ENCODE measurements at places on chromosomes 7 and 10.
A peak's percentile ranks its signal among the peaks of the same experiment; 100 is the strongest.

GRCh38 chr10:60384011-60384410 is 5.7 kb downstream of the ANK3 start:
- DNase-seq = no peak

DNA sequence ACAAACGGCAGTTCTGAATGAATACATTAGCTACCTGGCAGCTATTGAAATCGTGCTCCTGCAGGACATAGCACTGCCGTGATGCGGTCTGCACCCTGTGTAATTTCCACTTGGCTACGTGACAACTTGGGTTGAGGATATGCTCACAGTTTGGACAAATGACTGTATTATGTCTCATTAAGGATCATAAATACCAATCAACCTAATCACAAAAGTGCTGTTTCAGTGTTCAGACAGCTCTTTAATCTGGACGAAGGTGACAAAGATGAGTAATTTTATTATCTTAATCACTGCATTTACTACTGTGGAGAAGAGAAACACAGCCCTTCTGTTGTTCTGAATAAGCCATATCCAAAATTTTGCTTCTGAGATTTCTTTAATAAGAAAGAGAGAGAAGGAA is 210.8 kb upstream of the PFKP start:
- no peak for DNase-seq

DNA sequence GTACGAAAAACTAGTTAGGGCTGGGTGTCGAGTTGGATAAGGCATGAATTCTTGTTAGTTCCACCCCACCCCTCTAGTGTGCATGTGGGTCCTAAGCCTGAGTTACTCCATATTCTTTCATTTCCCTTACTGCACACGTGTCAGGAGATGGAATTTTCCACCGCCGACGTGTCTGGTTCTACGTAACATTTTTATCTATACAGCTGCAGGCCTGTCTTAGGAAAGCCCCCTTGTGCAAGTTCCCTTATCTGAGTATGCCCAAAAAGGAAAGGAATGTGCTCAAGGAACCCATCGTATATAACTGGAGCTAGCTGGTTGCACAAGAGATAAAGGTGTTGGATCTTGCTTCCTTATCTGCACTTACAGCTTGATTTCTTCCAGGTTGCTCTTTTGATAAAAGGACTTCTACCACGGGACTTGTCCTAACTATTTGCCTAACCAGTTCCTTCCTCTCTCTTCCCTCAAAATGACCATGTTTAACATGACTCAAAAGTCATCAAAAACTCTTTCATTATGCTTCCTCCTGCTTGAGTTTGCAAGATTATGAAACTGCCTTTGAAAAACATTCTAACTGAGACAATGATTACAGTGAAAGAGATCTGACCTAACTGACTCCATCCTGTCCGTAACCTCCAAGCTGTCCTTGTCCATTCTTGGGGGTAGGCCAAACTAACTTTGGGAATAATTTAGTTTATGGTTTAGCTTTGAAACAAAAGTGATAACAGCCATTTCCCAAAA is 181.4 kb downstream of the AKR1D1 start:
- no peak for DNase-seq

DNA sequence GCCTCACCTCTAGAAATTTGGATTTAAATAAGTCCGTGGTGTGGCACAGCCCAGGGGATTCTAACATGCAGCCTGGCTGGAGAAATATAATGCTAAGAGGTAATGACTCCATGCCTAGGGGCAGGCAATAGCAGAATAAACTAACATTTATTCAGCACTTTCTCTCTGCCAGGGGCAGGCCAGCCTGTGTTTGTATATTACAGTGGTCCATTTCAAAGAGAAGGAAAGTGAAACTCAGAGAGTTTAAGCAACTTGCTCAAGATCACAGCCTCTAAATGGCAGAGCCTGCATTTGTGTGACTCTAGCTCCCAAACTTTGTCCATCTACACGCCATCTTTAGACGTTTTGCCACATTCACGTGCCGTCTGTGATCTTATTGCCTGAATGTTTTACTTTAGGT is 6.7 kb upstream of the LRRC18 start:
- DNase-seq = no peak

DNA sequence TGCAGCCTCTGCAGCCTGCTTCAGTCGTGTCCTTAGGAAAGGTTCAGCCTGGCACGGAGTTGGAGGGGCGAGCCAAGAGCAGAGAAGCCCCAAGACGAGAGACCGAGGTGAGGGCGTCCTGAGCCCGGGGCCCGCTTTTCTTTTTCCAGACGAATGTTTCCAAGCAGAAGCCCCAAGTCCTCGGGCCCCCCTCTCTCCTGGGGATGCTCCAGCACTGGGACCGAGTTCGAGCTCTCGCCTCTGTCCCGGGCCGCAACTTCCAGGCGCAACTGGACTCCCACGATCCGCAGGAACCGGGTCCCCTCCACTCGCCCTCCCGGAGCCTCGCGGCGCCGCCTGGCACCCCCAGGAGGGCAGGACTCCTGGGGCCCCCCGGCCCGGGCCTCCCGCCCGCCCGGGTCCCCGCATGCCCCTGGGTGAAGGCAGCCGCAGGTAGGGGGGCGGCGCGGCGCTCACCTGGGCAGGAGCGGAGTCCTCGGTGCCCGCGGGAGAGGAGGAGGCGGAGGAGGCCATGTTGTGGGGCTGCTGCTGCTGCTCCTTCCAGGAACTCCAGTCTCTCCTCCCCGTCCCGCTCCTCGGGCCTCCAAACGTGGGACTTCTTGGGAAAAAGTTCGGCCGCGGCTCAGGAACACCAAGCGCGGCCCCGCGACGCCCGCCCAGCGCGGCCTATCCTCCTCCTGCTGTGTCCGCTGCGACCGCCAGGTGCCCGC is 45.3 kb upstream of the CDK1 start:
- peak; percentile 29 for DNase-seq

GRCh38 chr7:44390701-44391100 is 65.3 kb upstream of the CAMK2B start:
- no peak for DNase-seq

GRCh38 chr10:2011106-2011716 is 273.9 kb upstream of the ADARB2 start:
- DNase-seq = no peak

- no peak for DNase-seq
Measured at GRCh38 chr7:131342864-131343442, 15.3 kb downstream of the MKLN1 start.

DNA sequence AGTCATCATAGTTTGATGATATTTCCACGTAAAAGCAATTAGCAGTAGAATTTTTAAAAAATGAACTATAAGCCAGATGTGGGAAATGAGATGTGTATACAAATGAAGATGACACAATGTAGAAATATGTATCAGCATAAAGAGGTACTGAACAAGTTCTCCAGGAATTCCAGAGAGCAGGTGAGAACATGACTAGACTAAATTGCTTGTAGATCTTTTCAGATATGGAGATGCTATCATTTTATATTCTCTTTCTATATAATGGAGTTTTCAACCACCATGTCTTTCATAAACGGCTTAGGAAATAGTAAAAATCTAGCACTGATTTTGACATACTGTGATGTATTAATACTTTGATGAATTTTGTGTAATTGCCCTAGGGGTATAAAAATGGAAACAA is 130.9 kb downstream of the SEMA3D start:
- no peak for DNase-seq

GRCh38 chr10:43392748-43393147 is 16.2 kb downstream of the HNRNPF start:
- no peak for DNase-seq

DNA sequence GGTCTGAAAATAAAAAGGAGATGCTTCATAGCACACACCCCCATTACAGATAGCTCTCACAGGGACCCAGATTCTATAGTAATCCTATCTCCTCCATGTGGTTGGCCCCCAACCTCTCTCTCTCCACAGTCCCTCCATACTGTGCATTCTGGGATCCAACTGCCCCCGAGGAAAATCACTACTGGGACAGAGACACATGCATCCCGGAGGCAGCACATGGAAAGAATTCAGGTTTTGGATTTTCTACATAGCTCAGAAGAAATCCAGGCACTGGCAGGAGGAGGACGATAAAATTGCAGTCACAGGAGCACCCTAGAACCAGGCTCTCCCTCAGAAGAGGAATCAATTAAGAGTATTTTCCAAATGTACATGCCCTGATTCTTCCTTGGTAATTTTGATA is 239.5 kb downstream of the ELMO1 start:
- no peak for DNase-seq

DNA sequence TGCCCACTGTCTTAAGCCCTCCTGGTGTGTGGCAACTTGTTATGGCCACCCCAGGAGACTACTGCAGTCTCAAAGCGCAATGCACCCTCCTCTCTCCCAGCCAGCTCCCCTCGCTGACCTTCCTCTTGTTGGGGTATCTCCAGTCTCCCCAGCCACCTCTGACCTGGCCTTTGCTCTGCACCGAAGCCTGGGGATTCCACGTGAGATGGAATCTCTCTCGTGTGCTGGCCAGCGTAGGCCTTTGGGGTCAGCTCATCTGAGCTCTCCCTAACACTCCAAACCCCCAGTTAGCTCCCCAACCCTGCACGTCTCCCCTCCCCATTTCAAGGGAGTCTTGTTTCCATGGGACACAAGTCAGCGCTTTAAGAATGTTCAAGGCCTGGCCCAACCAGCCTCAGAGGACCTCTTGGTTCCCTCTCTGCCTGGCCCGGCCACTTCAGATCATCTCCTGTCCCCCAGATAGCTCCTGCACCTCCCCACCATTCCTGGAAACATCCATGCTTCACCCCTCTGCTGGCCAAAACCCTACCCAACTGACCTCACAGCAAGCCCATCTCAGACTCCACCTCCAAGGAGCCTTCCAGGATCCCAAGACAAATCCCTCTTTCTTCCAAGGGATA is 11.2 kb downstream of the ITPRIP start:
- no peak for DNase-seq

GRCh38 chr10:125980521-125981035 is 84.2 kb downstream of the FANK1 start:
- DNase-seq = no peak

- DNase-seq = no peak
Measured at GRCh38 chr10:87691506-87692070, 31.9 kb downstream of the PAPSS2 start.

DNA sequence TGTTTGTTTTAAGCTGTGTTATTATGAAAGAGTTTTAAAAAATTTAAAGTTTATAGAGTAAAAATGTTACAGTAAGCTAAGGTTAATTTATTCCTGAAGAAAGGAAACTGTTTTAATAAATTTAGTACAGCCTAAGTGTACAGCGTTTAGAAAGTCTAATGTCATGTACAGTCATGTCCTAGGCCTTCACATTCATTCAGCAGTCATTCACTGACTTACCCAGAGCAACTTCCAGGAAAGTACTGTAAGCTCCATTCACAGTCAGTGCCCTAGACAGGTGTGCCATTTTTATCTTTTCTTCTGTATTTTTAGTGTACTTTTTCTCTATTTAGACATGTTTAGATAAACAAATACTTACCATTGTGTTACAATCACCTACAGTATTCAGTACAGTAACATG is 126.8 kb downstream of the TPK1 start:
- DNase-seq = no peak

Measured in activated CD4-positive, alpha-beta T cell treated with anti-CD3 and anti-CD28 coated beads for 4 hours (primary cell).